WERI-Rb-1 (cell line): ENCODE measurements at places on chromosomes 7 and 10.

DNA sequence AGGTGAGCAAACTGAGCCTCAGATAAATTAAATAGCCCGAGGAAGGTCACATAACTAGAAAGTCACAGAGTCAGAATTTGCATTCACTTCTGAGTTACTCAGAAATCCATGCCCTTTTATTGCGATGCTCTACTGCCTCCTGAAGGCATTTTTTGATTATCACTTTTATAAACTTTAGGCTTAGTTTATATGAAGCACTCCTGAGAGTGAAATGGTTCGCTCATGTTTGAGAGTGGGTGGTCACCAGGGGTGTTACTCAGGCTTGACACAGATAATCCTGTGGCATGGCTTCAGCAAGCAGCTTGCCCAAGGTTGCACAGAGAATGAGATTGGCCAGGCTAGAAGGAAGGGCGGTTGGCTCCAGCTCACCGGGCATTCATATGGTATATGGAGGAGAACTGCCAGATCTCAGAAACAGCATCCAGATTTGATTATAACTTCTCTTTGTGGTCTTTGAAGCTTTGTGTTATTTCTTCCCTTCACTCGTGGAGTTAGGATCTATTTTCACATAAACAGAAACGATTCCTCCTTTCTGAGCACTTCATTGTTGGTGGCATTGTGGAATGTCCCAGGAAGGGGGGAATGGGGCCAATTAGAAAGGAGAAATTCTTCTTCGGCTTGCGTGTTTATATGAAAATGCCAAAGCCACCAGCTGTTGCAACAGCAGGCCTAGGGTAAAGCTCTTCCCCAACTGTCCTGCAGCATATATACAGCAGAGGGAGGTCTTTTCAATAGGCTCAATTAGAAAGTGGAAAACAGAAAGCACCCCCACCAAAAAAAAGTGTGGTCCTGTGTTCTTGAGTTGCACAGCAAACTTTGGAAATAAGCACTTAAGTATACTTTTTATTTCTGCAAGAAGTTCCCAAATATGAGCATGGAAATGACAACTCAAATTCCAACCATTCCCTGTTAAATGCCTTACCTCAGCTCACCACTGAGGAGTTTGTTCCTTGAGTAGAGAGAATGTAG lies 628.8 kb downstream of the SUGCT start:
- DNase-seq: no peak

DNA sequence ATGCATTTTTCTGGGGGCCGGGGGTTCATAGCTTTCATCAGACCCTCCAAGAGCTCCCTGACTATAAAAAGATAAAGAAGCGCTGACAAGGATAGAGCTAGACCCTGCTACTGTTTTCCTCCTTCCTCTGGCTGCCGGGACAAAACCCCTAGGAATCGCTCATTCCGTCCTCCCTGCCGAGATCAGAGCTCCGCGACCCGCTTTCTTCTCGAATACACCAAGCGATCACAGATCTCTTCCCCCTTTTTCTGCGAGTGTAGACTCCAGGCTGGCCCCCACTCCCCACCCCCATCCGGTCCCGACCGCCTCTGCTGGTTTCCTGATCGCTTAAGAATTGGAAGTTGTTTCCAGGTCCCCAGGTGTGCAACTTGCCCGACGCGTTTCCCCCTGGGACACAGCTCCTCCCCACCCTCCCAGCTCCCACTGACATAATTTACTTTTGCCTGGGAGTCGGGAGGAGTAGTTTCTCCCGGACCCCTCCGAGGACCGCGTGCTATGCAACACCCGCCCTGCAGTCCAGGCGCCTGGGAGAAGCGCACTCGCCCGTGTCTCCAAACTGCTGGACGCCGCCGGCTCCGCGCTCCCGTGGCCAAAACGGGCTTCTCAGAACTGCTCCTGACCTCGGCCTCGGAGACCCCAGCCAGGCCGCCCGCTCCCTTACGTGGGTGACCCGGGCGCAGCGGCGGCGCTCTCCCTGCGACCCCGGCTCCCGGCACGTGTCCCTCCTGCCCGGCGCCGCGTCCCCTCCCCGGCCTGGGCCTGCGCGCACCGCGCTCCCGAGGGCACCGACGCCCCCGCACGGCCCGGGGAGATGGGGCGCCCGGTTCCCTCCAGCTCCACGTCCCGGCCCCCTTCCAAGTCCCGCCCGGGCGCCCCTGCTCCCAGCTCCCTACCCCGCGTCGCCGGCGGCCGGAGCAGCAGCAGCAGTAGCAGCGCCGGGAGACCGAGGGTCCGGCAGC lies 552 bp downstream of the IL15RA start:
- no peak for DNase-seq

DNA sequence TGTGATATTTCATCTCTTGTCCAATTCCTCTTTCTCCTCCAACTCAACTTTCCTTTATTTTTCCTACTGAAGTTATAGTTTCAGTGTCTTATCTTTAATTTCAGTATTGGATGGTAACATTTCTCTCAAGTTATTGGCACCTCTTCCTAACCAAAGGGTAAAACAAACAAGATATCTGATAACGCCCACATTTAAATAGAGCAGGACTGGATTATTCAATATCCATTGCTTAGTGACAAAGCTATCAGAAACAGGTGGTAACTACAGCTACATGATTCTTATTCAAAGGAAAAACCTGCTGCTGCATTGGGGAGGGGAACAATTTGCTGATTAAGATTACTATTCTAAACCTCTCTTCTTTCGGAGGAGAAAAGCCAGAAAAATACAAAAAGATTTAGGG lies 87.8 kb downstream of the TAF3 start:
- DNase-seq: no peak

GRCh38 chr10:112208292-112208691 lies 24.7 kb upstream of the GPAM start:
- no peak for DNase-seq

DNA sequence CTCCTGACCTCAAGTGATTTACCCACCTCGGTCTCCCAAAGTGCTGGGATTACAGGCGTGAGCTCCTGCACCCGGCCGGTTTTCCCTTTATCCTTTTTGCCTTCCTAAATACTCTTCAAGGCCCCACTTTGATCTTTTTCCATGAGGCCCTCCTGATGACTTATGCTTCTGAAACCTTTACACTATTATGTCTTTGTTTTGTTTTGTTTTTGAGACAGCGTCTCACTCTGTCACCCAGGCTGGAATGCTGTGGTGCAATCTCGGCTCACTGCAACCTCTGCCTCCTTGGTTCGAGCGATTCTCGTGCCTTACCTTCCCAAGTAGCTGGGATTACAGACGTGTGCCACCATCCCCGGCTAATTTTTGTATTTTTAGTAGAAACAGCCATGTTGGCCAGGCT lies 3.8 kb downstream of the STMP1 start:
- DNase-seq: no peak

- peak; percentile 28 for DNase-seq
Measured at GRCh38 chr7:122306320-122307227, 2.0 kb upstream of the FEZF1 start.

DNA sequence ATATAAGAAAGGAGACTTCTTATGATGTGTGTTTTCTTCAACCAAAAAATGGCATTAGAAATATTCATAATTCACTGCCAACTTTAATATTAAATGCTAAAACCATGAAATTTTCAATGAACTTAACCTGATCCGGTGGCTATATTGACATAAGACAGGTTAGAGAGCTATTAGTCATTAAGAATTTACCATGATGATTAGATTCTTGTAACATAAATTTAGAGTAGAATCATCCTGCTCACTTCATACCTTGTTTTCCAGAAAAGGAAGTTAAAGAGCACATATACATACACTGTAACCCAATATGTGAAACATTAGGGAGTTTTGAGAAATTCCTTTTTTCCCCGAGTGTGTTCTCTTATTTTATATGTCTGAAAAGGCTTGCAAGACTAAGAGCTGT lies 430.3 kb upstream of the SEMA3A start:
- no peak for DNase-seq

DNA sequence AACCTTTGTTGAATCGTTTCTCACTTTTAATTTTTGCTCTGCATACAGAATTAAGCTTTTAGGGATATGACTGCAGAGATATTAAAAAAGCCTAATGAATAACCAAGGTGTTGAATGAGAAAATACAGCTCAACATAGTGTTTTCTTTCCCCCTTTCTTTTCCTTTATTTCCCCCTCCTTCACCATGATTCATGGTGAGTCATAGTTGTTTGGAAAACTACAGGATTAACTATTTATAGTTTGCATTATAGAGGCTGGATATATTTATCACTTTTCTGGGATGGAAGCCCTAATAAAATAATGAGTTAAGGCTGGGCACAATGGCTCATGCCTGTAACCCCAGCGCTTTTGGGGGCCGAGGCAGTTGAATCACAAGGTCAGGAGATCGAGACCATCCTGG lies 115.0 kb downstream of the DNAJB9 start:
- DNase-seq: no peak

DNA sequence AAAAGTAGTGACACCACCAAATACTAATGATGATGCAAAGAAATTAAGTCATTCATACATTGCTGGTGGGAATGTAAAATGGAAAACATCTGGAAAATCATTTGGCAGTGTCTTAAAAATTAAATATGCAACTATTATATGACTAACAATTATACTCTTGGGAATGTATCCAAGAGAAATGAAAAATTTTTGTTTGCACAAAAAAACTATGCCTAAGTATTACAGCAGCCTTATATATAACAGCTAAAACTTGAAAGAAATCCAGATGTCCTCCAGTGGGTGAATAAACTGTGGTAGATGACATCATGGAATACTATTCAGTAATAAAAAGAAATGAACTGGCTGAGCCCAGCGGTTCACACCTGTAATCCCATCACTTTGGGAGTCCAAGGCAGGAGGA lies 132.0 kb downstream of the NEBL start:
- DNase-seq: no peak
